ENCODE measurements at places on chromosomes 1 and 21.

DNA sequence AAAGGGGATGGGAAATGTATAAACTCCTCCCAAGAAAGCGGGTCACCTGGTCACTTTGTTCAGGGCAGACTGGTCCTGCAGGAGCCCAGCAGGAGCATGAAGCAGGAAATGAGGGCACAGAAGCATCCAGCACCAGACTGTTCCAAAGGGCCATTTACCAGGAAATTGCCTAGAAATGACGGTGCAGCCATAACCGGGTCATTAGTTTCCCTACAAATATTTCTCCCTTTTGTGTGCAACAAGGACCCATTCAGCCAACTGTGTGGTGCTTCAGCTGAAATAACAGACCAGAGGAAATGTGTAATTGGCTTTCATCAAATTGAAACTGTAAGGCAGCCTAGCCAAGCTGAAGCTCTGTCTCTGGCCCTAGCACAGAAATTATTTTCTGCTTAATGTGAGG is 7.6 kb upstream of the CTTNBP2NL start:
- DNase-seq, result peak; percentile 28

- DNase-seq, result no peak
These were observed 8.4 kb upstream of the TNNI1 start for GRCh38 chr1:201429736-201430501.

DNA sequence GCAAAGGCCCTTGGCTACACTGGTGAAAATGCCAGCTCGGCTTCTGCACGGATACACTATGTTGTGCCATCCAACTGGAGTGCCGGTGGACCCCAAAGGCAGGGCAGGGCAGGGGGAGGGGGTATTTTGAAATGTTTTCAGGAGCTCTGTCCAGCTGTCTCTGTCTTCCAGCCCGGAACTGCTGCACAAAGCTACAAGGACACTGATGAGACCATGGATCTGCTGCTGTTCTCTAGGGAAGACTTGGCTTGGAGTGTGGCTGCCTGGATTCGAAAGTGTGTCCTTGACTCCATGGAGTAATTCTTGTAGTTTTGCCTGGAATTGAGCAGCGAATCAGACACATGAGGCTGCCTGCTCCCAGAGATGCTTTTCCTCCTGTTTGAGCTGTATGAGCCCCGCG is 42.4 kb downstream of the TTC39A start:
- no peak for DNase-seq

DNA sequence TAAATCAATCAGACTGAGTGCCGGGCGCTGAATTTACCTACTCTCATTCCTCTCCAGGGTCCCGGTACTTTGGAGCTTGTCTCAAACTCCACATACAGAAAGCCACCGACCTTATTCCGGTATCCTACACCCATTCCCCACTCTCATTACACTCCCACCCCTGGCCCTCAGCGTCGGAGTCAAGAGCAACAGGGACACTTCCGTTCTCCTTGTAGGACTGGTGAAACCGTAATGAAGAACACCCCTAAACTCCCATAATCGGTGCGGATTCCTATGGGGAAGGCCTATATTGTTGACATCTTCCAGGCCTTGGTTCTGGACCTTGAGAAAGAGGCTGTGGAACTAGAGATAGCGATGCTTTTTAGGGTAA is 798 bp downstream of the ZBED6 start:
- peak; percentile 28 for DNase-seq

DNA sequence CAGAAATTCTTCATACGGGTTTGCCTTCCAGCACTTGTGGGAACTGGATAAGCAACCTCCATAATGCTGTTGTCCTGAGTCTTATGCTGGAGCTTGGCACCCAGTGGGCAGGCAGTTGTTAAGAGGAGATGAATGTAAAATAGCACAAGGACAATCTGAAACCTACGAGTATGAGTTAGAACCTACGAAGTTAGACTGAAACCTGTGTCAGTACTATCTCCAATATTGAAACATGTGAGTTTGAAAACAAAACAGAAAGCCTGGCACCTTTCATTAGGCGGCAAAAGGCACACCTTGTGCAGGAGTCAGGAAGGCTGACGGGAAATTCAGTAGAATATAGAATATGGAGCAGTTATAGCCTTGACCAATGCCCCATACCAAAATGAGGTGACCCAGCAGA is 489.7 kb upstream of the RGS18 start:
- DNase-seq, result no peak

DNA sequence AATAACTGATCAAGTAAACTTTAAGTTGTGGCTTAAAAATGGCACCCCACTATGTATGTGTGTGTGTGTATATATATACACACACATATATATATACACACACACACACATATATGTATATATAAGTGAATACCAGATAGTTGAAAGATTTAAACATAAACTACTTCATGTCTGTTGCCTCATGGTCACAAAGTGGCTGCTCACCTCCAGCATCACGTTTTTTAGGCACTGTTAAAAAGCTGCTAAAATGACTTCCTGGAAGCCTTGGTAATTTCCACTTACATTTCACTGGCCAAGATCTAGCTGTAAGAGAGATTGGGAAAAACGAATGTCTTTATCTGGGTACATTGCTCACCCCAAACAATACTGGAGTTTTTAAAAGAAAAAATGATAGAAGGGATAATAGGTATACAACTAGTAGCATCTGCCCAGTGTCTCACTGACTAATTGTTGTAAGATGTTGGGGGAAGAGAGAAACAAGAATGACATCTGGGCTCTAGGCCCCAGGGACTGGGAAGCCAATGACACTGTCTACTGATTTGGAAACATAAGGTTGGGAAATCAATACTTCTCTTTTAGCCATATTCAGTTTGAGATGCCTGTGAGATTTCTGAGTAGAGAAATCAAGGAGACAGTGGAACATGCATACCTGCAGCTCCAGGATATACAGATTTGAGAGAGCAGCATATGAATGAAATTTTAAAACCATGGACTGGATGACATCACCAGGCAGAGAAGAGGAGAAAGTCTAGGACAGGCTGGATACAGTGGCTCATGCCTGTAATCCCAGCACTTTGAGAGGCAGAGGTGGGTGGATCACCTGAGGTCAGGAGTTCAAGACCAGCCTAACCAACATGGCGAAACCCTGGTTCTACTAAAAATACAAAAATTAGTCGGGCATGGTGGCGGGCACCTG is 42.8 kb downstream of the CLDN14 start:
- no peak for DNase-seq

DNA sequence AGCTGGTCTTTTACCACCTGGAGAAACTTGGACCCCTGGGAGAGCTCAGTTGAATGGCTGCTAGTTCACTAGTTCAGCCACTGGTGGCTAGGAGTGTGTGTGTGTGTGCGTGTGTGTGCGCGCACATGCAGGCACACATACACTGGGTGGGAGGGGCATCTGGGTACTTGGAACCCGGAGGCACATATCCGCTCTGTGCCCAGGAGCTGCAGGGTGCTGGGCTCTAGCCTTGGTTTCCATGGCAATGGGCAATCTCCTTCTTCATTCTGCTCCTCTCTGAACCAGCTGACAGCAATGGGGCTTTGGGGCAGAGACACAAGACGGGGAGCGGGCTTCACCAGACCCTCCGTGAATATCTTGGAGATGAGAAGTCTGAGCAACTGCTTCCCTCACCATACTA is 87.1 kb upstream of the DISP3 start:
- DNase-seq, result no peak

DNA sequence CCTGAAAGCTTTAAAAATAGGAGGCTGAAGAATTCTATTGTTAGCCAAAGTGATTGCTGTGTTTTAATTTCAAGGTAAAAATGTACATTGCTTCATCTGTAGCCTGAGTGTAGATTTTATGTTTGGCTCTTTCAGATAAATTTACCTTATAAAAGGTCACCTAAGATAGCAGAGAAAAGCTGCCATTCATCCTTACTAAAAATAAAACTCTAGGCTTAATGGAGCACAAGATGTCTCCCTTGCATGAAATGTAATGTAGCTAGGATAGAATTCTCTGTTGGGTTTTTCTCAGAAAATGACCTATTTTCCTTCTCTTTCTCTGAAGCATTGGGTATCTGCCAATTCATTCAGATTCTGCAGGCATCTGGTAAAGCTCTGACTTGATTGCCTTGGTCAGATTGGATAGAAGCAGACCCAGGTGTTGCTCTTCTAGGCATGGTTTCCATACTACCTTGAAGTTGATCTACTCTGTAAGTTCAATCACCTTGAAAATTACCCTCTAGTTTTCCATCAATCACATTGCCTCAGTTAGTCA is 176.6 kb upstream of the GORAB start:
- DNase-seq, result no peak
